ENCODE measurements at places on chromosomes 6 and 20. TPM values are rescaled to one million over a fixed set of nuclear protein-coding genes. Genes with fewer than 3 reads are reported as not detected.
A peak's percentile ranks its signal among the peaks of the same experiment; 100 is the strongest.

GRCh38 chr20:59048681-59049030, 6.1 kb upstream of the PRELID3B start:
- H3K27me3 ChIP-seq, result peaks cover 8% of the 10 kb centered on the region
- DNase-seq, result no peak
- no peak overlapping the region for H3K4me3 ChIP-seq
- H3K4me1 ChIP-seq, result peaks cover 3% of the 10 kb centered on the region

- no peak overlapping the region for H3K4me3 ChIP-seq
- no peaks in the 10 kb centered on the region for H3K4me1 ChIP-seq
- DNase-seq, result no peak
- no peak overlapping the region for H3K27ac ChIP-seq
- no peaks in the 10 kb centered on the region for H3K36me3 ChIP-seq
- H3K27me3 ChIP-seq, result no peaks in the 10 kb centered on the region
Measured at GRCh38 chr6:105609375-105609991, 206.6 kb upstream of the PREP start.

HEY2 gene
- total RNA-seq, result 0.66 TPM

WDR27 gene
- 31.0 TPM for total RNA-seq

DNA sequence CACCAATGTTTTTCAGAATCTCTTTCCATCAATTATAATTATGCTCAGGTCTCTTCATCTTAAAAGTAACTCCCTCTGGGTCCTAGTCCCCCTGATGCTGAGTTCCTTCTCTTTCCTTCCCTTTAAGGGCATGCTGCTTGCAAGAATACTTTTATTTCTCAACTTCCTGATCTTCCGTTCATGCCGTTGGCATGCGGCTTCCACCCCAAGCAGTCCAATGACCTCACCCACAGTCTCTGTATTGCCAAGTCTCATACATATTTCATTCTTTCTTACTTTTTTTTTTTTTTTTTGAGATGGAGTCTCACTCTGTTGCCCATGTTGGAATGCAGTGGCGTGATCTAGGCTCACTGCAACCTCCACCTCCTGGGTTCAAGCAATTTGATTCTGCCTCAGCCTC, 83.5 kb downstream of the NDUFAF5 start:
- no peak overlapping the region for H3K27ac ChIP-seq
- no peaks in the 10 kb centered on the region for H3K4me1 ChIP-seq
- no peak for DNase-seq
- H3K4me3 ChIP-seq, result no peak overlapping the region

DNA sequence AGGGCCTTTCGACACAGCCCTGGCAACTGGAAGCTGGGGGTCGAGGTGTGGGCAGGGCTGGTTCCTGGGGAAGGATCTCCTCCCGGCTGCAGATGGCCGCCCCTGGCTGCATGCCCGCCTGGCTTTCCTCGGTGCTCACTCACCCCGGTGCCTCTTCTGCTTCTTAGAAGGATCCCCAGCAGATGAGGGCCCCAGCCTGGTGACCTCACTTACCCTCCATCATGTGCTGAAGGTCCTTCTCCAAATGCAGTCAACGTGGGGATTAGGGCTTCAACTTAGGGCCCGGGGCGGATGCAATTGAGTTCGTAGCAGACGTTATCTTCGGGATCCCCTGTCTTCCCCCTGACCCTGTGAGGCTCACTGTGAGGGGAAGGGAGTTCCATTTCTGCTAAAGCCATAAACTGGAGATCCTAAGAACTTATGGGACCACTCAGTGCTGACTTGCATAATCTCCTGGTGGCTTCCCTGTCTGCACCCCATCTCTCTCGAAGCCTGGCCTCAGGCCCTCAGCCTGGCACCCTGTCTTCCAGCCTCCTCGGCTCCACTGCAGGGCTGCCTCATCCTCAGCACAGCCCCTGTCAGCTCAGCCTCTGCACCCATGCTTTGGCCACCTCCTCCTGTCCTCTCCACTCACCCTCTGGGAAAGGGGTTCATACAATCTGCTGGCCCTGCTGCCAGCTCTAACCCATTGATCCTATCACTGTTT, 92.6 kb downstream of the THBS2 start:
- no peaks in the 10 kb centered on the region for H3K4me1 ChIP-seq
- no peaks in the 10 kb centered on the region for H3K36me3 ChIP-seq
- no peak for DNase-seq
- no peak overlapping the region for H3K4me3 ChIP-seq
- no peak overlapping the region for H3K27ac ChIP-seq
- H3K27me3 ChIP-seq, result no peaks in the 10 kb centered on the region

DNA sequence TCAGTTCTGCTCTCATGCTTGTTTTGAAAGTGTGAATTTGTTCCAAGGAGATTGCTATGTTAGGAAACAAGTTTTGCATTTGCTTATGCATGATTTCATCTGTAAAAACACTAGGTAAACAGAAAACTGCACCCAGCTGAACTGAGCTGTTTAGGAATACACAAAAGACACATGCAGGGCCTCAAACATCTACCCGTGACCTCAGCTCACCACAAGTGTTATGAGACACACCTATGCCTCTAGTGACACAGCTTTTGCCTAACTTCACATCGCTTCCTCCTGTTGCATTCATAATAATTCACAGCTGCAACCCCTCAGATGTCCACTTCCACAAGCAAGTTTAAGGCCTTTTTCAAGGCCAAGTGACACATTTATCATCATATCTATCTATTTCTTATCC, 98.0 kb upstream of the SLC24A3 start:
- peak; percentile 23 for DNase-seq
- H3K36me3 ChIP-seq, result no peaks in the 10 kb centered on the region
- no peaks in the 10 kb centered on the region for H3K4me1 ChIP-seq
- H3K4me3 ChIP-seq, result no peak overlapping the region
- H3K27me3 ChIP-seq, result no peaks in the 10 kb centered on the region

PXDC1 gene
- total RNA-seq, result not detected

DDX43 gene
- 1.2 TPM for total RNA-seq

DNA sequence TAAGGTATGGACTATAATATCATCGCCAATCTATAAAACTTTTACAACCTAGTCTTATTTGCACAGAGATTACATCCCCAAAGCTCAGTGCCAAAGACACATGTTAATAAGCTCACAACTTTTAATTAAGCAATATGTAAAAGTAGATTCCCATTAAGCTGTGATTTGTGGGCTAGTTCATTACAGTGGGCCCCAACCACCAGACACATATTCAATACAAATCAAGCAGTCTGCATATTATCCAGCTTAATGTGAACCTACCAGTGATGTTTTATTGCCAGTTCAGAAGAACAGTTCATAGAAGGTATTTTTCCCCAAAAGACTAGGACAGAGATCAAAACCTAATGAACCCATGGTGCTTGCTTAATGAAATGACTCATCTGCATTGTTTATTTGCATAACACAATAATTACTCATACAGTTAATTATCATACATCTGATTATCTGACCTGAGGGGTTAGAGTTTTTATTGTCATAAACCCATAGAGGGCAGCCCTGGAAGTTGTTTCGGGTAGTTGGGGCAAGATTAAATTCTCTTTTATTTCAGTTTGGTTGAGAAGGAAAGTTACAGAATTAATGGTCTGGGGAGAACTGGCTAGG, 831.0 kb downstream of the TFAP2A start:
- H3K4me1 ChIP-seq, result no peaks in the 10 kb centered on the region
- H3K27me3 ChIP-seq, result no peaks in the 10 kb centered on the region
- H3K4me3 ChIP-seq, result no peak overlapping the region
- no peaks in the 10 kb centered on the region for H3K36me3 ChIP-seq

- H3K4me3 ChIP-seq, result no peak overlapping the region
- no peaks in the 10 kb centered on the region for H3K27me3 ChIP-seq
- no peaks in the 10 kb centered on the region for H3K4me1 ChIP-seq
- H3K27ac ChIP-seq, result no peak overlapping the region
Measured at GRCh38 chr6:98203170-98203806, 631.1 kb upstream of the POU3F2 start.

DNA sequence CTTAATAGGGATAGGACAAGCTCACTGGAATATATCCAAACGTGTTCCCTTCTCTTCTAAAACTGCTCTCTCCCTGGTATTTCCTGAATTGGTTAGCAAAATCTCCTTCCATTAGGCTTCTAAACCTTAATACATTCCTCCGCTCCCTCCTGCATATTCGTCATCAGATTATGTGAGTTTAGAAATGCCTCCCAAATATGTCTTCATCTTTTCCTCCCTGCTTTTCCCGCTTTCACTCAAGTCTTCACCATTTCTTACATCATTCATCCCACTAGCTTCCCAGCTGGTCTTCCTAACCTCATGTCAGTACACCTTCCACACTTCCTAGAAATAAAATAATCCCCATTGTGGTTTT, 26.9 kb downstream of the SLC22A16 start:
- no peak overlapping the region for H3K27ac ChIP-seq
- DNase-seq, result no peak
- H3K4me3 ChIP-seq, result no peak overlapping the region
- H3K4me1 ChIP-seq, result no peaks in the 10 kb centered on the region

TP53RK gene
- 5.0 TPM for total RNA-seq

SLC16A10 gene
- total RNA-seq, result 0.18 TPM

DNA sequence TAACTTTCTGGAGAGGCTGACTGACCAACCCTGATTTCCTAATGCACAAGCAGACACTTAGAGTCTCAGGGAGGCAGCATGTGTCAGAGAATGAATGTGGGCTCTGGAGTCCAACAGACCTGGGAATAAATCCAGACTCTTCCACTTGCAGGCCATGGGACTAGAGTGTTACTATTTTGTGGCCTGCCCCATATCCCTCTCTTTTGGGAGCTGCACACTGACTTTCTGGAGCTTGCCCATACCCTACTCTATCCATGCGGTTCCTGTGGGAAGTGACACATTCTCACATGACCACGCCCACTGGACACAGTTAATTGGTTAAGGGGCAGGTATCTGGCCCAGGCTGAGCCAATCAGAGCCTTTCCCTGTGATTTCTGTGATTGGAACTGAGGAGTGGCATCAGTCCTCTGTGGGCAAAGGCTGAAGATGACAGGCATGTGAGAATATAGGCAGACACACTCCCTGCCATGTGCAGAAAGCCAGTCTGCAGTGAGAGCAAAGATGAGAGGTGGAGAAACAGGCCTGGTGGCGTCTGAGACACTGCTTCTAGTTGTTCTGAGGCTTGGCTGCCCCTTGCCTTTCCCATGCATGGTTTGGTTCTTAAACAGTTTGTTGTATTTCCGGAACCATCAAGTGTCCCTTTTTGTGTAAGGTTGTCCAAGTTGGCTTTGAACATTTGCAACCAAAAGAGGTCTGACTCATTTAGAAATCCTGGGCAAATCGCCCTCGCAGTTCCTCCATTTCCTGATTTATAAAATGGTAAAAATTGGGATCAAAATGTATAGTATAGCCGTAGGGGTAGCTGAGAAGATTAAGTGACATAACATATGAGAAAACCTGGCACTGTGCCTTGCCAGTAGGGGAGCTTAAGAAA, 125.6 kb downstream of the CDC5L start:
- H3K36me3 ChIP-seq, result no peaks in the 10 kb centered on the region
- no peaks in the 10 kb centered on the region for H3K4me1 ChIP-seq
- no peaks in the 10 kb centered on the region for H3K27me3 ChIP-seq
- H3K27ac ChIP-seq, result no peak overlapping the region
- no peak for DNase-seq

- no peaks in the 10 kb centered on the region for H3K4me1 ChIP-seq
- no peak overlapping the region for H3K27ac ChIP-seq
- no peaks in the 10 kb centered on the region for H3K36me3 ChIP-seq
- H3K4me3 ChIP-seq, result no peak overlapping the region
- no peak for DNase-seq
Measured at GRCh38 chr20:24742436-24742835, 206.6 kb upstream of the CST7 start.

DNA sequence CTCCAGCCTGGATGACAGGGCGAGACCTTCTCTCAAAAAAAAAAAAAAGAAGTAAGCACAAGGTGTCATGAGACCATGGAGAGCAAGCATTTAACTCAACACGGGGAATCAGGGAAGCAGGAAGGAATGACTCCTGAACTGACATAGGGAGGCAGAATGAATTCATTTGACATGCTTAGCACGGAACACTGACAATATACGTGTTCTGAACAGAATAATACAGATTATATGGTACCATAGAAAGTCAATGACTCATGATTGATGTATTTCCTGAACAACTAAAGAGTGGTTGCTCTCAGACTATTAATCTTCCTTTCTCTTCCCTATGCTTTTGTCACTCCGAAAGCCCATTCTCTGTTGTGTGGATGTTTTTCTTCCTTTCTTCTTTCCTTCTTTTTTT, 20.7 kb upstream of the ASIP start:
- no peak overlapping the region for H3K4me3 ChIP-seq
- no peak overlapping the region for H3K27ac ChIP-seq
- DNase-seq, result no peak
- H3K27me3 ChIP-seq, result peaks cover 5% of the 10 kb centered on the region
- H3K36me3 ChIP-seq, result no peaks in the 10 kb centered on the region

- peaks cover 6% of the 10 kb centered on the region for H3K4me1 ChIP-seq
- H3K4me3 ChIP-seq, result no peak overlapping the region
- H3K27me3 ChIP-seq, result no peaks in the 10 kb centered on the region
- H3K27ac ChIP-seq, result no peak overlapping the region
Measured at GRCh38 chr20:25338112-25339023, 52.3 kb downstream of the ABHD12 start.

- H3K27me3 ChIP-seq, result no peaks in the 10 kb centered on the region
- peaks cover 15% of the 10 kb centered on the region for H3K4me1 ChIP-seq
- no peak for DNase-seq
- H3K27ac ChIP-seq, result no peak overlapping the region
- H3K4me3 ChIP-seq, result no peak overlapping the region
- H3K36me3 ChIP-seq, result no peaks in the 10 kb centered on the region
Measured at GRCh38 chr6:90028995-90029635, 134.8 kb downstream of the GJA10 start.

DNA sequence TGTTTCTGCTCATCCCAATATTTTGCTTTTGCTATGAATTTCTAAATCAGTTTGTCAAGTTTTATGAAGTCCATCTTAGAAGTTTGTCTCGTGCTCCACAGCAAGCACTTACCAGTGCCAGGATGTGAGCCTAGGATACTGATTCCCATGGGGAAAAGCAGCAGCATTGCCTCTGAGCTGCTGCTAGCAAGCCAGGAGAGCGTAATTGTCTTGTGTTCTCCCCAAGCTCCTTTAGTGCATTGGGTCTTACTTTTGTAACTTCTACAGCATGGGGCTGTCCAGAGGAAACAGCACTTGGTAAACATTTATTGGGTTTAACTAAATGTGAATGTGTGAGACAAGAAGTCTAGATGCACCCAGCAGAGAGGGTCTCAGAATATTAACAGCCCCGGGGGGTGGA, 76.1 kb downstream of the RNF182 start:
- no peaks in the 10 kb centered on the region for H3K4me1 ChIP-seq
- DNase-seq, result no peak
- no peaks in the 10 kb centered on the region for H3K36me3 ChIP-seq
- H3K27ac ChIP-seq, result no peak overlapping the region
- no peak overlapping the region for H3K4me3 ChIP-seq
